Hindlimb muscle (tissue), 1 donor: ENCODE measurements at places on chromosomes 13 and 19. TPM values are rescaled to one million over a fixed set of nuclear protein-coding genes. Genes with fewer than 3 reads are reported as not detected.

KLHL1 gene
- not detected for polyA plus RNA-seq

SMAD9 gene
- polyA plus RNA-seq, result 17.2 TPM

SYNE4 gene
- polyA plus RNA-seq, result 0.27 TPM

GRCh38 chr13:61648547-61648946 is 232.9 kb upstream of the PCDH20 start:
- no peak for DNase-seq

DNA sequence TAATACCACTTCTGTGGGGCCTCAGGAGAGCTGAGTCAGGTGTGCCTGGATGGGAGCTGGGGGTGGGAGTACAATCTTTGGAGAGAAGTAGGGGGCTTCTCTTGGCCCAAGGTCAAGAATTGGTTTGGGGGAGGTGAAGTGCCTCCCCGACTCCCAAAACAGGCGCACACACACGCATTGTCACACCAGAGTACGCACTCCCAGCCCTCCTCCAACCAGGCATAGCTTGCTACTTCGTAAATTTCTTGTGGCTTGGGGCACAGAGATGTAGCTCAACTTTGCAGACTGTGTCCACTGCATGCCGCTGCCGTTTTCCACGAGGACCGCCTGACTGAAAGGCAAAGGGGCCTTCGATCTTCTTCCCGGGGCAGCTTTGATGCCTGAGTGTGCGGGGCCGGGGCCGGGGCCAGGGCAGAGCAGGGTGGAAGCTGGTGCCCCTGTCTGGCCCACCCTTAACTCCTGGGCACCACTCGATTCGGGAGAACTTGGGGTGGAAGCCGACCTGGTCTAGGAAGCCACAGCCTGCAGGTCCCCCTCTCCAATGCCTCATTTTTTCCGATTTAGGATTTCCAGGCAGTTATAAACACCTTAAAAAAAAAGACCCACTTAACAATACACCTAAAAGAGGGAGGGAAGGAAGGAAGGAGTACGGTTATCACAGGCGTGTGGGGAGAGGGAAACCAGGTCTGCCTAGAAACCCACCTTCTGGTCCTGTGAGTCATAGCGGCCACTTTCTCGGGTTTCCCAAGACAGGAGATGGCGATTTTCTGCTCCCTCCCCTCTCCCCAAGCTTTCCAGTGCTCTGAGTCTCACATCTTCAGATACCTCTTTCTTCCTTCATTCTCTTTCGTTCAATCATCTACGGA is 5.8 kb upstream of the TSHZ3 start:
- DNase-seq, result no peak

- DNase-seq, result no peak
Observed at GRCh38 chr13:32067149-32067961, 35.8 kb downstream of the FRY start.

GRCh38 chr19:367561-367960 is 23.0 kb upstream of the MIER2 start:
- DNase-seq, result no peak
